ENCODE measurements at places on chromosomes 5 and 9.

DNA sequence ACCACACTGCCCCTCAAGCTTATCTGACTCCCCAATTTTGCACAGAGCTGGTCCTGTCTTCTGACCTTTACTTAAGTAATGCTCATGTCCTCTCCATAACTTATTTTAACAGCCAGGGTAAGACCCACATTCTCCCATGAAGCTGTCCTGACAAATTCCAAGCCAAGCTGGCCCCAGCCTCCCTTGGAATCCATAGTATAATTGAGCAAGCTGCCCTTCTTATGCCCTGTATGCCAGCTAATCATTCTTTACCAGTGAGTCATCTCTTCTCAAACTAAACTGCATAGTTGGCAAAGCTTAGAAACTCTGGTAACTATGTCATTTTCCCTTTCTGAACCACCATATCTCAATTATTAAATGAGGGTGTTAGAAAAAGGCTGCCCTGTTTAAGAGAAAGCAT, 92.4 kb downstream of the NFIB start:
- no peak for DNase-seq

DNA sequence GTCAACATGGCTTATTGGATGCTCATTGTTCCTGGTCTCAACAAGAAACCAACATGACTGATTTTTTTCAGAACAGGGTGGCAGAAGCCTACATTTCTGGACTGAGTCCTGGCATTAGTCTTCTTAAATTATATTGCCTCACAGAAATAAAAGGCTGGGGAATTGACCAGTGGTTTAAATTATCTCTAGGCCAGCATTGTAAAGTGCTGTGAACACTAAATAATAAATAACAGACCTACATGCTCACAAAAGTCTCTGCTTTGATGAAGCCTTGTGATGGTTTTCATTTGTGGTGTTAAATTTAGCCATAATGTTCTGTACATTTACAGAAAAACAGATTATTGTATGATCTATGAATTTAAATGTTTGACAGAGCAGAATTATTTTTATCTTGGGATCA, 44.7 kb upstream of the CD180 start:
- no peak for DNase-seq

DNA sequence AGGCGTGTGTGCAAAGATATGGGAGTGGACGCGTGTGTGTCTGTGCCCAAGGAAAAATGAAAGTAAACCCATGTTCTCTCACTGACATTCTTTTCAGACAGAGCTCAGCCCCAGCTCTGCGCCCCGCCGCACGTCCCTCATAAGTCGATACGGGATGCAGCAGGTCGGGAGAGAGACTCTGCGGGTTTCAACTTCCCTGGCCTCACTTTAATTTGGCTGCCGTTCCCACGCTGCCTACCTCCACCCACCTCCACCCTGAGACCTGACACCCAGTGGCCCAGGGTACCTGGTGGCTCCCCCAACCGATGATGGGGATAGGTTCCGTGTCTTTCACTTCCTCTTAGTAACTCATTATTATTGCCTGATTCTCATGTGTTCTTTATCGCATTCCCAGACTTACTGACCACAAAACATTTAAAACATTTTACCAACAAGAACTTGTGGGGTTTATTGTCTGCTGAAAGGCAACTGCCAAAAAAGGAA, 19.4 kb downstream of the LHX2 start:
- no peak for DNase-seq

DNA sequence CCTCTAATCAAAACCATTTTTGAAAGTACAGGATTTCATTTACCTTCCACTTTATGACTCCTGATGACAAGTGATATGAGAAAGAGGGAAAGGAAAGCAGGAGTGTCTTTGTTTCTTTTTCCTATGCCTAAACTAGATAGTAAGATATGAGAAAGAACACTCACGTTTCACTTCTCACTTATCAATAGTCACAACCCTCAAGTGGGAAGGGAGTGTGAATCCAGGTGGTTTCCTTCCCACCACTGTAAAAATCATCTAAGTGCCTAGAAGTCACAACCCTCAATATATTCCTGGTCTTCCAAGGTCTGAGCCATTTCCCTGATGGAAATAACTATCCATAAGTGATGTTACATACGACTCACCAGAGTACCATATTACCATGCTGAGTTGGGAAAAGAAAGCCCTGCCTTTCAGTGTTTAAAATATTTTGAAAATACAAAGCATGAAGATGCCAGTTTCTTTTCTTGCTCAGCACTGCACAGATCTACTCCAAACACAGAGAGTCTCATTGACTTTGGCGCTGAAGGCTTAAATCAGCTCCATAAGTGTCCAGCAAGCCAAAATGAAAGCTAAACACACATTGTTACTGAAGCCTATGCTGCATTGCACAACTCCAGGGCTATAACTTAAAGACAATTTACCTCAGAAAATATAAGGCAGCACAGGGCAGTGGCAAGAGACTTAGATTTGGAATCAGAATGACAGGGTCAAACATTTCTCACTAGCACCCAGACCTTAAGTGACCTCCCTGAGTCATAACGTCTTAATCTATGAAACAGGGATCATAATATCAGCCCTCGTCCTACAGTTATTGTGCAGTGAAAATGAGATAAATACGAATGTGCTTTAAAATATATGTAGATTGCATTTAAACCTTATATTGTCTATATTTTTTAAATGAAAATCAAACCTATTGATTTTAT, 301.2 kb downstream of the KIAA0825 start:
- no peak for DNase-seq

DNA sequence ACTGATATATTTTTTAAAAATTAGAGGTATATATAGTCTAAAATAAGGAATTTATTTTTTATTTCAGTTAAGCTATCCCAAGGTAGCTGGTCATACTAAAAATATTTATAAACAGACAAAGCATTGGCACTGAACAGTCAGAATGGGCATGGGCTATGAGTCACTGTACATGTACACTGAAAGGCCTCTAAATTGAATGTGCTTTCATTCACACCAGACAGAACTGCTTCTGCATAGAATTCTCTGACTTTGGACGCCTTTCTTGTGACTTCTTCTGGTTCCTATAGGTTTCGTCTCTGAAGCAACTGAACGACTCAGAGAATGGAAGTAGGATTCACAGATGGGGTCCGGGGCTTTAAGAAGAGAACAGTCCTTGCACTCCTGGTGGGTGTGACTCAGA, 394.8 kb upstream of the MEF2C start:
- no peak for DNase-seq

DNA sequence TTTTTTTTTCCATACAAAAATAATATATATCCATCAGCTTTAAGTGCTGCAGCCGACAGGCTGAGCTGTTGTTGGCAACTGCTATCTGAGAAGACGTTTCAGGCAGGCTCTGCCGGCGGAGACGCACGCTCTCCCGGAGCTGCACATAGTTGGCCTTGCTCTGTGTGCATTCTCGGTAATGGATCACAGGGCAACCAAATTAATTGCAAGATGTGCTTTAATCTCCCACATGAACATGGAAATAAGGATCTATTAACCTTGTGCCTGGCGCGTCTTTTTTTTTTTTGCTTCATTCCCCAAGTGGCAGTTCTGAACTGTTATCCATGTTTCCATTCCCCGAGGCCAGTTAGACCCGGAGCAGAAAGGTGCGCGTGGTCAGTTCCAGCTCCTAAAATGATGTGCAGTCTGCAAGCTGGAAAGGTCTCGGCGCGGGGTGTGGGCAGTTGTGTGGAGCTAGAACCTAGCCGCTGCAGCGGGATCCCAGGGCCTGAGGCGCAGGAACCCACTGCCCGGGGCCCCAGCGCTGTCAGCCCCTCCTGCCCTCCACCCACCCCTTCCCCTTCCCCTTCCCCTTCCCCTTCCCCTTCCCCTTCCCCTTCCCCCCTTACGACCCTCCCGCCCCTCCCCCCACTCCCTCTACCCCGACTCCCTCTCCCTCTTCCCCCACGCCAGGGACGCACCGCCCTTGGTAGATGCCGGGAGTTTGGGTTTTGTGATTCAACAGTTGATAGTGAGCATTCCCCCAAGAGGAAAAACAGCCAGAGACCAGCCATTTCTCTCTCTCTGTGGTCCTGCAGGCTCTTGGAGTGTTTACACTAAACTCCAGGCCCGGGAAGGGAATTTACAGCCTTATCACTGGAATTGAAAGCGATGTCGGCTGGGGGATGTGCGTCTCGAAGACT, 137.8 kb downstream of the CEP120 start:
- no peak for DNase-seq

DNA sequence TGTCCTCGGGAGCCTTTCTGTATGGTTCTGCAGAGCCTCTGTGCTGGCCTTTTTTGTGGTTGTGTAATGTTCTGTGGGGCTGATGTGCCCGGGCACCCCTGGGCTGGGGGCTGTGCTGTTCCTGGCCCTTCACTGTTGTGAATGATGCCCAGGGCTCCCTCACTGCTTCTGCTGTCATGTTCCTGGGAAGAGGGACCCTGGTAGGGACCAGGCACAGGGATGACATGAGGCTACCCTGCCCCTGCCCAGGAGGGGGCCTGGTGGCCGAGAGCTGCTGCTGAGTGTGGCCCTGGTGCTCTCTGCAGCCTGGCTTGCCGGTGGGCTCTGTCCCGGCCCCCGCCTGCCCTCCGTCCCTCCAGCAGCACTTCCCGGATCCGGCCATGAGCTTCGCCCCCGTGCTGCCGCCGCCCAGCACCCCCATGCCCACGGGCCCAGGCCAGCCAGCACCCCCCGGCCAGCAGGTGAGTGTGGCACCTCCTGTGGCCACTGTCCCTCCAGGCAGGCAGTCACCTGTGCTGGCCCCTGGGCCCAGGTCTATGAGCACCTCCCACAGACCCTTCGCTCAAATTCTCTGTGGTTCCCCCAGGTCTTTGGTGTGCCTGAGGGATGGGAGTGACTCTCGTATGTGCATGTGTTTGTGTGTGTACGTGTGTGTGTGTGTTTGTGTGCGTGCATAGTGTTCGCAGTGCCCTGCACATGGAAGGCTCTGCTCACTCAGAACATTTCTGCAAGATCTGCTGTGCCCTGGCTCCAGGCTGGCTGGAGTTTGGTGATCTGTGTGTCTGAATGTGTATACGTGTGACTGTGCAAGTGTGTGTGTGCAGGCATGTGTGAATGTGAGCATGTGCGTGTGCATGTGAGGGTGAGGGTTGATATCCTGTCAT, 72.3 kb downstream of the WNK2 start:
- no peak for DNase-seq

- no peak for DNase-seq
Observed at GRCh38 chr5:69050214-69050613, 43.6 kb upstream of the SLC30A5 start.

- no peak for DNase-seq
Observed at GRCh38 chr5:60701321-60701968, 1.5 kb upstream of the DEPDC1B start.

DNA sequence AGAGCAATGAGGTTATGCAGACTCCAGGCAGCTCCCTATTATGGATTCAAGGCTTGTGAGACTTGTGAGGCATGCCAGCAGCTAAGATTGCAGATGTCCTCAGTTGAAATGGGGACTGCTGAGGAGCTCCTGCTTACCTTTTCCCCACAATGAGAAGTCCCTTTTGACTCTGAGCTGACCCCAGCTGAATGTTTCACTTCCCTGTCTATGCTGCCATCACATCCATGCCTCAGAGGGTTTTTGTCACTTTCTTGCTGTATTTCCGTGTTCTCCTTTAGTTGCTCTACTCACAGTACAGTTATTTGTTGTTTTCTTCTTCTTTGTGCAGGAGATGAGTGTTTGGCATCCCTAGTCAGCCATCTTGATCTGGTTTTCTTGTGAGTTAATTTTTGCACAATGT, 18.8 kb upstream of the OR2S2 start:
- no peak for DNase-seq

GRCh38 chr5:17714186-17714585, 79.9 kb downstream of the TAF11L14 start:
- DNase-seq = no peak

- DNase-seq = no peak
Observed at GRCh38 chr5:128538250-128539037, 399 bp upstream of the FBN2 start.

DNA sequence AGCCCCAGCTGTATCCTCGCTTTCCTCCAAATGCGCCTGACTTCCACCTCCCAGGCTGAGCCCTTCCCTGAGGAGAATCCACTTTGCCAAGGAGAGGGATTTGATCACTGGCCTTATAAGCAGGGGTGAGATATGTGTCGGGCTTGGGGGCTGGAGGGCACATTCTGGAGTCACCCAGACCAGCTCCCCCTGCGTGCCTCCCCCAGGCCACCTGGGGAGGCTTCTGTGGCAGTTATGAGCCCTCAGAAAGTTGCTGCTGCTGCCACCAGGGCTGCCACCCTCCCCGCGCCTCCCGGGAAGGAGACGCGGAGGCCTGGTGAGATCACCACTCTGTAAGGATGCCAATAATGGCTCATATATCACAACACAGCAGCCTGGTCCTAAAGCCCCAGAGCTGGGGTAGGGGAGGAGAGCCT, 211.5 kb downstream of the PAPPA start:
- DNase-seq = peak; percentile 24

DNA sequence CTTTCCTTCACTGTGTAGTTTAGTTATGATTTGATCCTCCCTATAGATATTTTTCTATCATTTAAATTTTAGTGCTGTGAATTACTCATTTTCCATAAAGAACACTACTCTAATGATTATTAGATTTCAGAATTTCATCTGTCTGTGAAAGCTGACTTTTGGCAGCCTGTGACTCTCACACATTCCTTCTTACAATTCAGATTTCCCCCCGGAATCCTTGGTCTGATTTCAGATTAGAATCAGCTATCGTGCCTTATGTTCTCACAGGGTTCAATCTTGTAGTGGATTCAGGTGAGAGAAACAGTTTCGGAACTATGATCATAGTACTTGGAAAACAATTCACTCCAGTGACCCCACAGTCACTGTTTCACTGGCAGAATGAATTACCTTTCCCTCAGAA, 26.2 kb downstream of the ZNF474 start:
- DNase-seq = no peak

- no peak for DNase-seq
Observed at GRCh38 chr5:119354537-119355243, 1.1 kb upstream of the TNFAIP8 start.

GRCh38 chr5:43514471-43514815, 505 bp downstream of the C5orf34 start:
- no peak for DNase-seq

GRCh38 chr5:168327994-168328393, 36.5 kb downstream of the WWC1 start:
- DNase-seq = no peak

- no peak for DNase-seq
Observed at GRCh38 chr5:146967646-146968045, 89.1 kb upstream of the PPP2R2B start.

- DNase-seq = no peak
Observed at GRCh38 chr5:113108485-113108884, 131.9 kb downstream of the DCP2 start.

- DNase-seq = no peak
Observed at GRCh38 chr9:90325913-90326653, 316.5 kb downstream of the DIRAS2 start.

- DNase-seq = no peak
Observed at GRCh38 chr9:114281473-114282103, 41.3 kb upstream of the ORM1 start.

DNA sequence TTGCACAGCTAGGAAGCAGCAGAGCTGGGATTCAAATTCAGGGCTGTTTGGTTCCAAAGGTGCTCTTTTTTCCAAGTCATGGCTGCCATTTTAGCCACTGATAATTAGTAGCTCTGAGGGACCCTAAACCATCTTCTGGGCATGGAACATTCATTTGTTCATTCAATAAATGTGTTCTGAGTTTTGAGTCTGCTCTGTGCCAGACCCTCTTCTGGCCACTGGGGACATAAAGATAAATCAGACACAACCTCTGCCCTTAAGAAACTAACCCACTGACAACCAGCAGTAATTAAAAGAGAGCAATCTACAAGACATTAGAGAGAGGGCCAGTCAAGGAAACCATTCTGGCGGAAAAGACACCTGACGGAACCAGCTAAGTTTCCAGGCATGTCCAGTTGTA, 2.0 kb upstream of the CPEB4 start:
- DNase-seq = no peak

- DNase-seq = no peak
Observed at GRCh38 chr5:79475152-79475466, 38.8 kb downstream of the HOMER1 start.

GRCh38 chr9:117707561-117707960, 3.4 kb downstream of the TLR4 start:
- DNase-seq = no peak
